ENCODE measurements at places on chromosomes 13 and 19.

DNA sequence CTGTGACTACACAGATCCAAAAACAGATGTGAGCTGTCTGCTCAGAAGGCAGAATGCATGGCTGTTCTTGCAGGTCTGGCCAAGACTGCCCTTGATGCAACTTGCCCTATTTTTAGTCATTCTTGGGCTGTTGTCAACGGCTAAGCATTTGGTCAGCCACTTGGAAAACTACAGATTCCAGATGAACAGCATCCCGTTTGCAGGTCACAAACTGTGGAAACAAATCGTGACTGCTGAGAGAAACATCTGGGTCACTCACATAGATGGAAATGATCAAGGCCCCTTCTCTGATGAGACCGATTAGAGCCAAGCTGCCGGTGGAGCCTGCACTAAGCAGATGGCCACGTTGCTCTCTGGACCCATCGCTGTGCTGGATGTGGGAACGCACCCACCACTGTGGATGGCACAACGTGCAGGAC, 15.4 kb upstream of the METTL21C start:
- no peak for DNase-seq

DNA sequence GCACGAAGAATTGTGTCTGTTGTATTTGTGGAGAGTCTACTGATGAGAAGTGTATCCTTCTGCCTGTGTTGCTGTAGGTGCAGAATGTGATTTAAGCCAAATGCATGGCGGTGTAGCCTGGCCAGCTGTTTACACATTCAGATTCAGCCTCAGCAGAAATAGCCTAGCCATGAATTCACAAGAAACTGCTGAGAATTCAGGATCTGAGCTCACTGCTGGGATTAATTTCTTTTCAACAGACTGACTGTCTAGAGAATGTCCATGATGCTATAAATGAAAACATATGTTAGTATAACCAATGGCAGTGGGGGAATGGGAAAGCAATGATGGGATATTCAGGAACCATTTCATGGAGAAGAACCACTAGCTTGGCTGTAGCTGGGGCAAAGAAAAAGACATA, 77.4 kb upstream of the RNF113B start:
- DNase-seq, result no peak

DNA sequence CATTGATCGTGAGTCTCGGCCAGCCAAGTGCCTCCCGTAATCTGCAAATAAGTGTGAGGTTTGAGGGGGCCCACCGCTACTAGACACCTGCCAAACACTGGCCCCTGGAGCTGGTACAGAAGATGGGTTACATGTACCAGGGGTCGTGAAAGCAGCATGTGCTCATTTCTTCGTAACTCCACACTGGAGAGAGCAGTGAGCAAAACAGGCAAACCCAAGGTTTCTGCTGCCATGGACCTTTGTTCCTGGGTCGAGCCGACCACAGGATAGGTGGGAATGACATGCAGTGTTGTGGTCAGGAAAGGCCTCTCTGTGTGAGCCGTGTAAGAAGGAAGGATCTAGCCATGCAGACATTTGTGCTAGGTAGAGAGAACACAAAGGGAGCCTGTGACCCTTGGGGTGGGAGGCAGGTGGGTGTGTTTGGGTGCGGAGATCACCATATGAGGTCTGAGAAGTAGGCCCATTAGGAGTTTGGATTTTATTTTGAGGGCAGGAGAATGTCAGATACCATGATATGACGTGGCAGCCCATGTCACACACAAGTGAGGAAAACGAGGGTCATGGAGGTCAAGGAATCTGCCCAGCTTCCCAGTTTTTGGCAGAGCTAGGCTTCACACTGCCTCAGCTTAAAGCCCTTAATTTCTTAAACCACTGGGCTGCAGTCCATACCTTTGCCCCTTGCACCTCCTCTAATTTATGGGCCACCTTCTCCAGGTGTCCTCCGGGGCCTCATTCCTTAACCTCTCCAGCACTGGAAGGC, 919 bp downstream of the GTF3A start:
- peak; percentile 32 for DNase-seq

DNA sequence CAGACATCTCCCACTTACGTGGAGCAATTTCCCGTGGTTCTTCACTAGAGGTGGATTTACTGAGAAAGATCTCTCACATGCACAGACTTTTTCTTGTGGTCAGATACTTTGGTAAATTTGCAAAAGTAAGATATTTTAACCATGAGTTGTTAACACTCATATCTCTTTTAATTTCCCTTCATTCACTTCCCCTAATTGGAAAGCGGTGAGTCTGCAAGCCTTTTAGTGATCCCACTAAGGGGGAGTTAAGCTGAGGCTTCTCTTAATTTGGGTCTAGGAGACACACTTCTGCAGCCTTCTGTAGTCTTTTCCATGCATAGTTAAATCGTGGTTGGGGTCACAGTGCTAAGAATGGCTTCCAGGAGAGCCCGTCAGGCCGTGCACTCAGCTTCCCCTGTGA, 30.7 kb upstream of the SERPINE3 start:
- DNase-seq, result no peak

DNA sequence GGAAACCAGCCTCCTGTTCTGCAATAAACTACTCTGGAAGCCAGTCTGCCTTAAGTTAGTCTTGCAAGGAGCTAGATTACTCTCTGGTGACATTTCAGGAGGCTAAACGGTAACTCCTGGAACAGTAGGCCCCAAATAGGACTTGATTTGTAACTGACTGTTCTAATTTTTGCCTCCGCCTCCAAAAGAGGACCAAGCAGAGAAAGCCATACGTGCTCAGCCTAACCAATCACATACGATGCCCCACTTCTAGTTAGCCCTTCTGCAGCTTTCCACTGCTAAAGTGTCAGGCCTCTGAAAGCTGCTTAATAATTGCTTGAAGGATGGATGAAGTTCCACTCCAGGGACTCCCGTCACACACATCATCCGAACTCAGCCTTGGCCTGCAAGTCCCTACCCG, 744 bp downstream of the ZNF805 start:
- peak; percentile 51 for DNase-seq

DNA sequence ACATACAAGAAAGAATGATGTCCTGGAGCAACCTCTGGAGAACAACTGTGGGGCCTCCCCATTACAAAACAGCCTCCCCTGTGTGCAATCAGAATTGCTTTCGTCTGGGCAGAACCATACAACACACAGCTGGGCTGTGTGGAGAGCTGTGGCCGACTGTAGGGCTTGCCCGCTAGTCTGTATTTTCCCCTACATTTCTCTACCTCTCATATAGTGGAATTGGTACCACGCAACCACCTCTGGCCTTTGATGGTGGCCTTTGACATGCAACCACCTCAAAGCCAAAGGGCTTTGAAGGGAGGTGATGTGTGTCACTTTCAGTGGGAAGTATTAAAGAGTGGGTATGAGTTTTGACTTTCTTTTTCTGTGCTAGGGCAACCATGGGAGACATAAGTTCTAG, 34.0 kb downstream of the GARRE1 start:
- no peak for DNase-seq

- DNase-seq, result peak; percentile 84
These were observed 15.0 kb upstream of the EMC10 start for GRCh38 chr19:50461066-50461875.

- peak; percentile 52 for DNase-seq
These were observed 1.0 kb upstream of the RPS5 start for GRCh38 chr19:58385891-58386575.

DNA sequence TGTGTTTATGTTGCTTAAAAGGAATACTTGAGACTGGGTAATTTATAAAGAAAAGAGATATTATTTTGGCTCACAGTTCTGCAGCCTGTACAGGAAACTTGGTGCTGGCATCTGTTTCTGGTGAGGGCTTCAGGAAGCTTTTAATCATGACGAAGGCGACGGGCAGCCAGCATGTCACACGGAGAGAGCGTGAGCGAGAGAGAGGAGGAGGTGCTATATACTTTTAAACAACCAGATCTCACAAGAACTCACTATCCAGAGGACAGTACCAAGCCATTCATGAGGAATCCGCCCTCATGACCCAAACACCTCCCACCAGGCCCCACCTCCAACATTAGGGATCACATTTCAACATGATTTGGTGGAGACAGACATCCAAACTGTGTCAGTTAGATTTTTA, 163.4 kb upstream of the TSC22D1 start:
- no peak for DNase-seq

DNA sequence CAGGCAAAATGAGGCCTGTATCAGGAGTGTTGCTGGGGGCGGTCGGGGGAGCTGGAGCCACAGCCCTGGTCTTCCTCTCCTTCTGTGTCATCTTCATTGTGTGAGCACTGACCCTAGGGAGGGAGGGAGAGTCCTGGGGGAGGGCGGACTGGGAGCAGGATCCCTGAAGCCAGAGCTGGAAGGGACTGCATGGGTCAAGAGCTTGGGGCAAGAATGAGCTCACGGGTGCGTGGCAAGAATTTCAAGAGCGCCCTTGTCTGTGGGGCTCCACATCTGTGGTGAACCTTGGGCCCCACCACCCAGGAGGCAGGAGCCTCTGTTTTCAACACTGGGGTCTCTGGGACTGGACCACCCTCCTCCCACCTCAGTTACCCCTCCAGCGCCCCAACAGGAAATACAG, 4.7 kb downstream of the SIGLEC7 start:
- no peak for DNase-seq

- no peak for DNase-seq
These were observed 20.2 kb downstream of the KCTD12 start for GRCh38 chr13:76865996-76866503.

All from OCI-M1 (cell line).